ENCODE measurements at places on chromosomes 5 and 9. TPM values are rescaled to one million over a fixed set of nuclear protein-coding genes. Genes with fewer than 3 reads are reported as not detected.

The CDC14B gene
- 11.8 TPM for total RNA-seq

The AMBP gene
- 1.7 TPM for total RNA-seq

The WHRN gene
- total RNA-seq: 18.0 TPM

The FOXD4L4 gene
- total RNA-seq: 0.10 TPM

The ST6GALNAC6 gene
- total RNA-seq: 50.2 TPM

The COX7C gene
- total RNA-seq: 536 TPM

The CHSY3 gene
- not detected for total RNA-seq

- DNase-seq: no peak
Observed at GRCh38 chr5:93359296-93359959, 221.6 kb downstream of the NR2F1-AS1 start.

- DNase-seq: no peak
Observed at GRCh38 chr9:123757547-123757946, 172.4 kb downstream of the DENND1A start.

- DNase-seq: no peak
Observed at GRCh38 chr5:136057401-136058038, 28.7 kb downstream of the TGFBI start.

DNA sequence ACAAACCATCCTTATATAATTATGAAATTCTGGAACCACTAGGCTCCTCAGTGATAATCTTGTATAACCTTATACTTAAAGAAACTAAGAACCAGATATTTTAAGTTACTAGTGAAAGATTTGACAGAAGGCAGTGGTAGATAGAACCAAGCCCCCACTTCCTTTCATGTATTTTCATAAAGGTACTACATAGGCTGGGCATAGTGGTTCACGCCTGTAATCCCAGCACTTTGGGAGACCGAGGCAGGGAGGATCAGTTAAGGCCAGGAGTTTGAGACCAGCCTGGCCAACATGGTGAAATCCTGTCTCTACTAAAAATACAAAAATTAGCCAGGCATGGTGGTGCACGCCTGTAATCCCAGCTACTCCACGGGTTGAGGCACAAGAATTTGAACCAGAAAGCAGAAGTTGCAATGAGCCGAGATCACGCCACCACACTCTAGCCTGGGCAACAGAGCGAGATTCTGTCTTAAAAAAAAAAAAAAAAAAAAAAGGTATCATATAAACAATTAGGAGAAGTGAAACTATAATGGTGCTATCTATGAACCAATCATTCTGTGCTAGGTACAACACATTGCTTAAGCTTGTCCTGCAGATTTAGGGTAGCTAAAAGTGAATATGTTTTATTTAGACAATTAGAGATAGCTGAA is 27.9 kb upstream of the DTWD2 start:
- no peak for DNase-seq

GRCh38 chr9:28758341-28758740 is 1185.1 kb upstream of the C9orf72 start:
- DNase-seq: no peak

DNA sequence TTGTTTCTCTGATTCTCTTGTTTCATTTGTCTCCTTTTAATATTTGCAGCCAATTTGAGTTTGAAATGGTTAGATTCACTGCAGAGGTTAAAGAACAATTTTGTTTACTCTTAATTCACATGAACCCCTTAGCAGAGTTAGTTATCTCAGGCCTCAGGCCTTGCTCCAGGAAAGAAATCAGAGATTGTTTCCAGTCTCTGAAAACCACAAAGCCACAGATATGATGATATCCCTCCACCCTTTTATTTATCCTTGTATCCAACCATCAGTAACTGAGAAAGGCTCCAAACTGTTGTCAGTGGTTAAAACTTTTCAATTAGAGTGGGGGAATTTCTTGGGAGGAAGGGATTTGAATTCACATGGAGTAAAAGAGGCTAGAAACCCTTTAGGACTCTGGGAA is 406.0 kb upstream of the DMAC1 start:
- DNase-seq: no peak

- no peak for DNase-seq
Observed at GRCh38 chr9:108043585-108043984, 554.0 kb upstream of the KLF4 start.

- DNase-seq: no peak
Observed at GRCh38 chr9:27749838-27750237, 176.6 kb upstream of the C9orf72 start.

DNA sequence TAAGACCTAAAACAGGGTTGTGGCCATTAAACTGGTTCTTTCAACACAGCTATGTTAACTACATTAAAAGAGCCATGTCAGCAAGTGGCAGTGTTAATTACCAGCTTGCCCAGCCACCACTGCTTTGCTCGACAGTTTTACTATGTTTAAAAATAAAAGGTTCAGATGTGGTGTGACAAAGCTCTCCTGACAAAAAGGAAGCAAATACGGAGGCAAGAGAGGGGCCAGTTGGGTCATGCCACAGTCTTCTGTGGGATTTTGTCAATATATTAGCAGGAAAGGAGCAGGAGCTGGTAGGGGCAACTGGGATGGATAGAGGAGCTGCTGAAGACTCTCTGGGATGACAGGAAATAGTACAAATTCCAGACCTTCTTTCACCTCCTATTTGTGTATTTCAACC is 113.5 kb upstream of the PCA3 start:
- no peak for DNase-seq

DNA sequence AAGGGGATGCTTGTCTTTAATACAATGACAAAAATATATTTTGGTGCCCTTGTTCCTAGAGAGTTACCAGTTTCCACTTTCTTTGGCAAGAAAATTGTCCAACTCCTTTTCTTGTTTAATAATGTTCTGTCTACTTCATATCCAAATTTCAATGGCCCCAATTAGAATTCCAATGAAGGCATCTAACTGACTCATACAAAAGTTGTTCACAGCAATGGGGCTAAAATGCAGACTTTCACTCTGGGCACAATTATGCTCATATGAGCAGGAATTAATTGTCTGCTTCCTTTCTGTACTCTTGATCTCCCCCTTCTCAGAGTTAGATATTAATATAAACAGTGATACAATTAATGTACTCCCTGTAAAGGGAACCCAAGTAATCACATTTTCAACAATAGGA is 42.1 kb upstream of the ZNF622 start:
- DNase-seq: no peak

- no peak for DNase-seq
Observed at GRCh38 chr9:15277400-15278090, 29.5 kb downstream of the TTC39B start.

- DNase-seq: no peak
Observed at GRCh38 chr5:130227699-130228098, 323.4 kb downstream of the CHSY3 start.

DNA sequence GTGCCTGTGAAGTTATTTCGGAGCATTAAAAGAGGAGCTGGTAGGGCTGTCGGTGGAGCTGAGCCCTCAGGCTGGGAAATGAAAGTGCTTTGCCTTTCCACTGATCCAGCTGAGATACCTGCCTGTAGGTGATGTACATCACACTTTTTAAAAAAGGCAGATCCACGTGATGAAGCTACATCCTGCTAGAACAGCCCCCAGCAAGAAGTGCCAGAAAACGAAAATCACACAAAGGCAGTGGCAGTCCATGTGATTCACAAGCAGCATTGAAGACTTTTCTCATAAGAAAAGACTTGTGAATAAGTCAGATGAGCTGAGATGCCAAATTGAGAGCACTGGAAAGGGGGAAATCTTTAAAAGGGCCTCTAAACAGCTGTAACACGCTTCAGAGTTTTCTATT is 765.1 kb downstream of the PTPRD start:
- DNase-seq: no peak

GRCh38 chr5:16931334-16932110 is 4.6 kb downstream of the MYO10 start:
- DNase-seq: no peak

DNA sequence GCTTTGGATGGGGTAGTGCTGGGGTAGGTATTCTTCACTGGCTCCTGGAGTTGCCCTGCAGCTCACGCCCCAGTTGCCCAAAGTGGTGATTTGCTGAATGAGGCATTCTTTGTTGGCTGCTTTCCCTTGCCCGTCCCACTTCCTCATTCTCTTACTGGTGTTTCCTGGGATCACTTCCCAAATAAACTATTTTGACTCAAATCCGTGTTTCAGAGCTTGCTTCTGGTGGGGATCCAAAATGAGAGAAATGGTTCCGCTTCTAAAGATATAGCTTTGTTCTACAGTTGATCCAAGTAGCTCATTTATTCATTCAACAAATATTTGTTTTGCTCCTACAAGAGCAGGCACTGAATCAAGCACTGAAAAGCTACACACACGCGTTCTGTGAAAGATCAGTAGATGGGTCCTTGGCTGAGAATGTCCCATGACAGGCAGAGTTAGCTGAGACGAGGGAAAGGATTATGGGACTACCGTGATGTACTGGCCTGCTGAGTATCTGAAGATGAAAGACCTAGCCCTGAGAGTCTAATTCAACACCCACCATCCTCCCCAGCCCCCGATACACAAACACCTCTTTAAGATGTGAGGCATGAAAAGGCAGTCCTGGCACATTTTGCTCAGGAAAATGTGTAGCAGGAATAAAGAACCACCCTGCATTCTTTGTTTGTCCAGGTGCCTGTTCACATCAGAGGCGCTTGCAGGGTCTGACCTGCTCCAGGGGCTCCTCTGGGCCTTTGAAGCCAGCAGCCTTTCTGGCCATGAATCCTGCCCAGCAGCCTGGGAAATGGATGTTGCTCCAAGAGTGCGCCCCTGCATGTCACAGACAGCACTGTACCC is 143.1 kb upstream of the RANBP3L start:
- DNase-seq: no peak

GRCh38 chr5:83844449-83845068 is 123.9 kb upstream of the HAPLN1 start:
- DNase-seq: no peak

- no peak for DNase-seq
Observed at GRCh38 chr5:115661101-115661500, 35.3 kb upstream of the TMED7 start.

DNA sequence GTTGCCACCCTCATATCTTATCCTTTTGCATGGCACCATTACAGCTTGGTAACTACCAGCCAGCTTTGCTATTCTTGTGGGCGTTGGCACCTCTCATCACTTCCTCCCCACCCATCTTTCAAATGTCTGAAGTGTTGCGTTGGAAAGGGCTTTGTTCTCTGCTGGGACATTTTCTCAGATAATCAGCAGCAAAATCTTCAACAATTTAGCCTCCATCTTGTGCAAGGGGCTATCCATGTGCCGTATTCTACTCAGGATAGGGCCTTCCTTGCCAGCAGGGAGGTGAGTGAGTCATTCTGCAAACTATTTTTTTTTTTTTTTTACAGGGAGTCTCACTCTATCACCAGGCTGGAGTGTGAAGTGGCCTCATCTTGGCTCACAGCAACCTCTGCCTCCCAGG is 62.1 kb upstream of the NUDT12 start:
- no peak for DNase-seq

DNA sequence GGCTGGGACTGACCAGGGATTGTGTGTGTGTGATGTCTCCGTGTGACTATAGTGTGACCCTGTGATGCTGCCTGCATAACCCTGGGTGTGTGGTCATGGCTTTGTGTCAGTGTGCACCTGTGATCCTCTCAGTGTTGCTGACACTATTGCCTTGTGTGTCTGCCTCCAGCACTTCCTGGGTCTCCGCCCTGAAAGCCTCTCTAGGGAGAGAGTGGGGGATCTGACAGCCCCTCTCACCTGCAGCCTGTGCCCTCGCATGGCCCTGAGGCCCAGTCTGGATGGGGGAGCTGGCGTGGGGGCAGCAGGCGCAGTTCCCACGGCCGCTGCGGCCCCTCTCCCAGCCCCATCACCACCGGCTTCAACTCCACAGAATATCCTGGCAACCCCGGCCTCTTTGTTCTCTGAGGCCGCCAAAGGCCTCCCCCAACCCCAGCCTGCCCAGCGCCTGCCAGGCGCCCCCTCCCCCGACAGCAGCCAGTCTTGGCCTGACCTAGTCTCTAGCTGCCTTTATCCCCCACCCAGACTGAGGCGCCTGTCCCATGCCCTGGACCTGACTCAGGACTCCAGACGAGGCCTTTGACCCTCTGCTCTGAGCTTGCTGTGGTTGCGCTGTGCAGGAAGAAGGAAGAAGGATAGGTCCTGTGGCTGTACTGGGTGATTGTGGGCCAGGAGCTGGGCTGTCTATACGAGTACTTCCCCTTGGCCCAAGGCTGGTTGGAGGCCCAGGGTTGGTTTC is 38.7 kb downstream of the CXXC5 start:
- DNase-seq: no peak

DNA sequence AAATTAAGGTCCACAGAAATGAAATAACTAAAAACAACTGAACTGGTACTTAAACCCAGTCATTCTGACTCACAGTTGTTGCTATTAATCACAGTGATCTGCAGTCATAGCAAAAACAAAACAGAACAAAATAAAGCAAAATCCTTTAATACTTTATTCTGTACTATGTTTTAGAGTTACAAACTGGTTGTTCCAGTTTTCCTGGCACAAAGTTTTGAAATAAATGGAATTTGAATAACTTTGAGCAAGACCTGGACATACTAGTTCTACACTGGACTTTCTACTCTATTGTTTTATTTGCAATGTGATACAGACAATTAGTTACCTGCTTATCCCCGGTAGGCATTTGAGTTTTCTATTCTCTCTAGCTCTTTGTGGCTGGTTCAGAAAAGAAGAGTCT is 147.9 kb downstream of the DMRT2 start:
- DNase-seq: no peak

DNA sequence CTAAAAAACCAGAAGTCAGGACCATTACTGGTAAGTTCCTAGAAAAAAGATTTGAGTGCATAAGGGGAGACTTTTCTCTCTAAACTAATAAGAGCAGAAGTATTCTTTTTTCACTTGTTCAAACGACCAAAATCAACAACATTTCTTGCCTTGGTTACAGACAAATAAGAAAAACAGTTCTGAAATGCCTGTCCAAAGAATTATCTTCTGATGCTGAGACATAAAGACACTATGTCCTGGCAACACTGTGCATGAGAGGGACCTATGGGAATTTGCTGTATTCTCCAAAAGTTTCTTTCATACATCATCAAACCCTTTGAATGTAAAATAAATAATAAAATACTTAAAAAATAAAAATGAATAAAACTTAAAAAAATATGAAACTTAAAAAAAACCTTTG is 50.4 kb downstream of the ZNF474 start:
- no peak for DNase-seq

- no peak for DNase-seq
Observed at GRCh38 chr9:2933165-2934095, 89.5 kb upstream of the PUM3 start.

DNA sequence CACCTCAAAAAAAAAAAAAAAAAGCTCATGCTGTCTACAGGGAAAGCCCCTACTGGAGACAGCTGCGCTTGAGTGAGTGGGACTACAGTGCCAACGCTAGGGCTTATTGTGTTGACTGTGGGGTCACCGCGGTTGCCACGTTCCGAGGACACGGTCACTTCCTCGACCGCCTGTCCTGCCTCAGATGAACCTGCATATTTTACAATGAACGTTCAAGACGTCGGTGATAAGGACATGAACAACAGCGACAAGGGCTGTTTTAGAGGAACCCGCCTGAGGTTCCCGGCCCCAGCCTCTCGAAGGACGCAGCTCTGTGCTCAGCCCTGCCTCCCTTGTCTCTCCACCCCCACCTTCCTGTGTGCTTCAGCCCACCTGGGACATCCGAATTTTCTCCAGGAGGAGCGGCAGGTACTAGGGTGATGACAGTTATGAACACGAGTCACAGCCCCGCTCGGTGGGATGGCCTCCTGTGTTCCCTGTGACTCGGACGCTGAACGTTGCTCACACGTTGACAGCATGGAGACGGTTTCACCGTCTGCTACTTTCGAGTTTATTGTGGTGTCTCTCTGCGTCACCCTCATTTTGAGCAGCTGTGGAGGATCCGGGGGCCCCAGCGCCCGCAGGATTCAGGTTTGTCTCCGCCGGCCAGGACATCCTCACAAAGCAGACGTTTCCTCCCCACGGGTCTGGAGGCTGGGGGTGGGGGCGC is 11.3 kb upstream of the DIPK1B start:
- no peak for DNase-seq

GRCh38 chr5:97100476-97100875 is 41.9 kb downstream of the LIX1 start:
- no peak for DNase-seq
